ENCODE measurements at places on chromosomes 7 and 10. TPM values are rescaled to one million over a fixed set of nuclear protein-coding genes. Genes with fewer than 3 reads are reported as not detected.

Gene SUGCT
- 11.8 TPM for total RNA-seq

Gene TAC1
- not detected for total RNA-seq

Gene ZNF716
- not detected for total RNA-seq

DNA sequence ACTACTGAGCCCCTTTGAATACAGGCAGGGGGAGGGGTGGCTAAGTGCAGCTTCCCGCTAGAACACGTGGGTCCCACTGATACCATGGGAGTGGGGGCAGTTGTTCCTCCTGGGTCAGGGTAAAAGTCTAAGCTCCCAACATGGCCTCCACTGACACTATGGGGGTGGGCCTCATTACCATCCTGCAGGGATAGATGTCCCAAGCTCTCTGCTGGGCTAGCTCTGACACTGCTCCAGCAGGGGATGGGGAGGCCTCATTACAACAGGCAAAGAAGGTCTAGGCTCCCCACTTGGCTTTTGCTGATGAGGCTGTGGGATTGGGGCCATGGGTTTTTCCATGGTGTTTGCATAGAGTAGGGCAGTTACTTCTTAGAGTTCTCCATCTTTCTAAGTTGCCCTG lies 51.5 kb downstream of the STK17A start:
- no peak for DNase-seq

DNA sequence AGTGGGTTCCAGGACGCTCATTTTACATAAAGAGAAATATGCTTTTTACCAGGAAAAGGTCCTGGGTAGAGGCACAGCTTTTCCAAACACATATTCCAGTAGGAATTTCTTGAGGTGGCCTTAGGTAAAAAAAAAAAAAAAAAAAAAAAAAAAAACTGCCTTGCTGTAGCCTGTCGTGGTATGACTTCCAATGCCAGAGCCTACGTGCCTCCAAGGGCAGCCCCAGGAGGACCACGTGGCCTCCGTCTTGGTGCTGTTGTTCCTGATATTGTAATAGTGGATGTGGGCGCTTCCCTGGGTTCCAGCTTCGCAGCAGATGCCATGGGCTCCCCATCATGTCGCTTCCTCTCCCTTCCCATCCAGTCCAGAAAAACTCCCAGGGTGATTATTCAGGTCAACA lies 49.3 kb downstream of the PRKAG2 start:
- DNase-seq: no peak

GRCh38 chr7:54245020-54245419 lies 297.2 kb upstream of the VSTM2A start:
- DNase-seq: no peak

- DNase-seq: no peak
Measured at GRCh38 chr7:45501791-45502190, 72.4 kb upstream of the ADCY1 start.

GRCh38 chr10:103575416-103576075 lies 82.0 kb downstream of the NEURL1 start:
- no peak for DNase-seq

- no peak for DNase-seq
Measured at GRCh38 chr7:45901566-45901965, 13.3 kb downstream of the IGFBP1 start.
